Brain pericyte (primary cell): ENCODE measurements at places on chromosomes 2 and 18.
A peak's percentile ranks its signal among the peaks of the same experiment; 100 is the strongest.

DNA sequence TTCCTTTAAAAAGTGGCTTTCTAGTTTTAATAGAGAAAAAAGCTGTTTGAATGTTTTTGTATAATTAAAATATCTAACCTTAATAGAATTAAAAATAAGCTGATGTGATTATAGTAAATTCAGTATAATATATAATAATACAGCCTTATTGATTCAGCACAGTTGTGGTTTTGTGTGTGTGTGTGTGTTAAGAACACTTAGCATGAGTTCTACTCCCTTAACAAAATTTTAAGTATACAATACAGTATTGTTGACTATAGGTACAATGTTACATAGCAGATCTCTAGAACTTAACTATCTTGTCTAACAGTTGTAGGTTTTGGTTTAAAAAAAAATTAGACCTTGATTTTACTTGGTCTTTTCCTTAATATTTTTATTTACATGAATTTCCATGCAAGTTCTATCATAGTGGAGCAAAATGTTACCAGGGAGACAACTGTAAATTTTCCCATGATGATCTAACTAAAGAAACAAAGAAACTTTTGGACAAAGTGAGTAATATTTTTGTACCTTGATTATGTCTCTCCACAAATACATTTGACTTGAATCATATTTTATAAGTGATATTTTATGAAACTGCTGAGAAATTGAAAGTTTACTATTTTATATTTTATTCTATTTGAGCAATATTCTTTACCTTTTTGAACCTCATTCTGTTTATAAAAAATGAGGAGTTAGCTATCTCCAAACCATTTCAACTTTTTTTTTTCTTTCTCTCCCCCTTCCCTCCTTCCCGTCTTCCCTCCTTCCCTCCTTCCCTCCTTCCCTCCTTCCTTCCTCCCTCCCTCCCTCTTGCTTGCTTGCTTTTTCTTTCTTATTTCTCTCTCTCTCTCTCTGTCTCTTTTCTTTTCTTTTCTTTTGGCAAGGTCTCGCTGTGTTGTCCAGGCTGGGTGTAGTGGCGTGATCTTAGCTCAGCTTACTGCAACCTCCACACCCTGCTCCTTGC lies 46.3 kb downstream of the ZC3H6 start:
- DNase-seq, result peak; percentile 2

DNA sequence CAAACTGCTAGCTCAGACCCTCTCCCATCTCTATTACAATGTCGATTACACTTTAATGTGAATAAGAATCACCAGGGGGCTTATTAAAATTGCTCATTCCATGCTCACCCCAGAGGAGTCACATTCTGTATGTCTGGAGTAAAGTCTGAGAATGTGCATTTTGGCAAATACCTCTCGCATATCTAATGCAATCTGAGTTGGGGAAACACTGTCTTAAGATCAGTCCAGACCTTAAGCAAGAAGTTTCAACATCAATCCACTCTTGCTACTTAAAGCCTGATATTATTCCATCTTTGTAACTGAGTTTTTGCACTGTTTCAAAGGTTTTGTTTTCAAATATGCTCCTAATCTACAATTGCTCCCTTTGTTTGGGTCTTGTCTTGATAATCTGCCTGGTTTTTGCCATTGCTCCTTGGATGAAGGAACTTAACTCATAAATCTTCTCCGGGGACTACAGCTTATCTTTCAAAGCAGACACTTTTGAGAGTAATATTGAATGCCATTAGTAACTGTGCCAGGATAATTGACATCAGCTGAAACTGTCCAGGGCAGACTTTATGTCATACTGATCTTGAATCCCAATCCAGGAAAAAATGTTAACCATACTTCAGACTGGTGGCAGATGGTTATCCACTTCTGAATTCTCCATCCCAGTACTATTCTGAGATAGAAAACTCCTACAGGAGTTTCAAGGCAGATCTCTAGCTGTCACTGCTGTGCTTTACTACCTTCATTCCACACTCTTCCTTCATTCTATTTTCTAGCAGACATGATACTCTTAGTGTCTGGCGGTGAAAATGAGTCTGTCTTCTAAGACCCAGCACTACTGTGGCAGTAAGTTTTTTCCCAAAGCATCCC lies 200.9 kb downstream of the ERBB4 start:
- no peak for DNase-seq

DNA sequence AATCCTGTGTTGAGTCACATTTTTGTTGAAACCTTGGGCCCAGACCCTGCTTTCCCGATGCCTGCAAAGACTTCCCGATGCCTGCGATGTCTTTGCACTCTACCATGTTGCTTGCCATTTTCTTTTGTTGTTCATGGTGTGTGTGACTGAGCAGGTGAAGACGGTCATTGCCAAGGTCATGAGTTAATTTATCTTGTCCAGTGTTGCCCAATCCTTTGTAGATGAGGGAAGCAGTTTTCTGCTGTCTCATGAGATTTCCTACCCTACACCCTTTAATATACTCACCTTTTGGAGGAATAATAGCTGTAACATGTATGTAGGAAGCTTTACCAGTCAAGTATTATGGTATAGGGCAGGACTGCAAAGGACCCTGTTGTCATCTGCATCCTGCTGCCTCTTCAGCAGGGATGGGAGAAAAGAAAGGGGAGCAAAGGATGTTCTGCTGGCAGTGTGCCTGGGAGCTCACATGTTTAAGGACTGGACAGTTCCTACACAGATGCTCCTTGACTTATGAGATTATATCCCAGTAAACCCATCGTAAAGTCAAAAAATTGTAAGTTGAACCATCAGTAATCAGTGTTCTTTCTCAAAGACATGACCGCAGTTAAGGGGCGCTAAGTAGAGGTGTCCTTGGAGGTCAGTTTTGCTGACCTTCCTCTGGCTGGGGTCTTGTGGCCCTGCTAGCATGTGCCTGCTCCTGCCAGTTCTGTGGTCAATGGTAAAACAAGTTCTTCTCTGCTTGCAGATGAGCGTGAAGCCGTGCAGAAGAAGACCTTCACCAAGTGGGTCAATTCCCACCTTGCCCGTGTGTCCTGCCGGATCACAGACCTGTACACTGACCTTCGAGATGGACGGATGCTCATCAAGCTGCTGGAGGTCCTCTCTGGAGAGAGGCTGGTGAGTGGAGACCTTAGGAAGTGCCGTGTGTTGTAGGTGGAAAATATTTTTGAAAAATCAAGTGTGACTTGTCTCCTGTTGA lies 124.8 kb upstream of the EML6 start:
- no peak for DNase-seq

DNA sequence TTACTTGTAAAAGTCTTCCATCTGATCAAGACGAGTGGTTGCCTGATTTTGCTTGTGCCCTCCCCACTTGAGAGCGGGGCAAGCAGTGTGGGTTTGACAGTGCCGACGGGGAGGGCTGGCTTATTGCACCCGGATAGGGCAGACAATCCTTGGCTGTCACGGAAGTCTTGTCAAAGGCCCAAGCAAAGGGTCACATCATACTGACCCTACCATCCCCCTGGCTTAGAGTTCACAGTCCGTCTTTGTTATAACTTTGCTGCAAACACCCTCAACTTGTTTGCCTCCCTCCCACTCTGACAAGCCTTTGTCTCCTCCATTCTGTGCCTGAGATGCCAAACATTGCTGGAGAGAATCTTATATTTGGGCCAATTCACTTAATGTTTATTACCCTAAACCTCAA lies 165.9 kb upstream of the MSH6 start:
- no peak for DNase-seq
